ENCODE measurements at places on chromosomes 1 and 21.

DNA sequence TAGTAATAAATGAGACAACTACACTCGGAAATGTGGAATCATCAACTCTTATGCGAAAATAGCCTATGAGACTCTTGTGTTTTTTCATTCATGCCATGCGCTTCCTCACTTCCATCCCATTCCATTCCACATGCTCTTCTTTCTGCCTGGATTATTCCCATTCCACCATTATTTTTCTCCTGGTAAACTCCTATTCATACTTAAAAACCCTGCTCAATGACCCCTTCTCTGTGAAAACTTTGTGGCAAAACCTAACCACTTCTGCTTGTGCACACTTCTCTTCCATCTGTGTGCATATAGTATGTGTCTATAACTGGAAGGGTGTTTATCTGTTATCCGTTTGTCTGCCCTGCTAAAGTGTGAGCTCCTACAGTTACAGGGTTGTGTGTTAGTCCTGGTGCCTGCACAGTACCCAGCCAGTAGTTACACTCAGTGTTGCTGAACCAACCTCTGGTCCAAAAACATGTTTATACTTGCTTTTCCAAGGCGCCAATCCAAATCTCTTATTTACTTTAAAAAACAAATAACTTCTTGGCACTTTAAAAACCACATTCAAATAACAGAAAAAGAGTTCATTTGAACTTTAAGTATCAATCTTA lies 10.7 kb downstream of the EPHX1 start:
- no peak for DNase-seq

DNA sequence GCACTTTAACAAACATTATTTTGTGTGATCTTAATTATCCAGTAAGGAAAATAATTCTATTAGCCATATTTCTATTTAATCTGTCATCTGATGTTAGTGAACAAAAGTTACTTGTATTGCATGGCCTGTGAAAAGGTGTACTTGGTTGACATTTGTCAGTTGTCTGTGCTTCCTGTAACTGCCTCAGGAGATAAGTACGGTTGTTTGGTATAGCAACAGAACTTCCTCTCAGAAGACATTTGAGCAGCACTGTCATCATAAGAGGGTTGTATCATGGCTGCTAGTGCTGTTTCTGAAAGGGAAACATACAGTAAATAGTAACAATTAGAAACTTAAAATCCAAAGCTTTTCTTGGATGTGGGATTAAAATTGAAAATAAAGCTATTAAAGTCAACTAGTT lies 3.4 kb downstream of the BLZF1 start:
- DNase-seq: no peak

DNA sequence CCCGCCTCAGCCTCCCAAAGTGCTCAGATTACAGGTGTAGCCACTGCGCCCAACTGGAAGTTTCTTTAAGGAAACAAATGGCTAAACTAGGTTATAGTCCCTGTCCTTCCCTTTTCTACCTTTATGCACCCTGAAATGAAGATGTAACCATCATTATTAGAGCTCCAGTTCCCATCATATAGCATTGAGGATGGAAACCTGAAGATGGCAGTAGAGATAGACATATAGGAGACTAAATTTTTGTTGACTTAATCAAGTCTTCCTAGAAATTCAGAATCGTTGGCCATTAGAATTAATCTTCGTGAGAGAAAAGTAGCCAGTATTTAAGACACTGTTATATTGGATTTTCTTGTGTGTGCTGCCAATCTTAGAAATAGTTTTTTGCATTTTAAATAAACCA lies 1016.3 kb upstream of the NCAM2 start:
- no peak for DNase-seq

GRCh38 chr21:33268737-33269441 lies 2.7 kb downstream of the IL10RB start:
- DNase-seq: no peak

- no peak for DNase-seq
Observed at GRCh38 chr1:245184779-245185178, 30.0 kb downstream of the KIF26B start.

Data from GM23248 (cell line).